Kidney glomerular epithelial cell (primary cell): ENCODE measurements at places on chromosomes 6 and 20.

DNA sequence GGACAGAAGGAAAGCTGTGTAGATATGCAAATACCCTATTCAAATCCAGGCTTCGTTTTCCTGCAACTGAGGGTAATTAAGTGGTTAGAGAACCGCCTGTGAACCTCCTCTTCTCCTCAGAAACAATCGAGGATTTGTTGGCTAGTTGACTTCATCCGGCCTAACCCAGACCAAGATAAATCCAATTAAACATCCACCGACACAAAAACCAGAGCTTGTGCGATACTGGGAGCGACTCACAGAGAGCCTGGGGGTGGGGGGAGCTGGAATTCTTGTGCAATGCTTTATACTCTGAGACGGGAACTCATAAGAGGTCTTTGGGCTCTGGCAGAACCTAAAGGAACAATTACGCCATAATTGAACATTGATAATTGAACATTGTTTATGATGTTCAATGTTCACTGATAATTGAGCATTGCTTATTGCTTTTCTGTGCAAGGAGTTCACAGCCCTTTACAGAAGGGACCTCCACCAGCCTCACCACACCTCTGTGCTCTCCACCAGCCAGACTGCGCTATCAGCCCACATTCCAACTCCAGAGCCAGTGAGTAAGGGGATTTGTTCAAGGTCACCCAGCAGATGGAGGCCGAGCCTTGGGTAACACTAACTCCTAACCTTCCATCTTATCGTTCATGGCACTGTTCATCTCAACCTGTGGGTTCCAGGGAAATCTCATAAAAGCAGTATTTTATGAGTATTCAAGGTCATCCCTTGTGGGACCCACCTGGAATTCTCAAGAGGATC is 429.6 kb upstream of the JARID2 start:
- no peak for DNase-seq

DNA sequence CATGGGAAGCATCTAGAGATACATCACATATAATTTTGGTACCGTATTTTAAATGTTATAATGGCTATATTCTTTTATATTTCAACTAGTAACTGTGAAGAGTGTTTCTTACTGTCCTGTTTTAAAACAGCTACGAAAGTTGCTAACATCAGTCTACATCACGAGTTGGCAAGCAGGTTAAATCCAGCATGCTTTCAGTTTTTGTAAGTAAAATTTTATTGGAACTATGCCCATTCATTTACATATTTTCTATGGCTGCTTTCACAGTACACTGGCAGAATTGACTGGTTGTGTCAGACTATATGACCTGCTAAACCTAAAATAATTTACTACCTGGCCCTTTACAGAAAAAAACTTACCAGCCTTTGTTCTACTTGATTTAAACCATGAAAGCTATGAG is 478.1 kb downstream of the PHF3 start:
- no peak for DNase-seq

- DNase-seq: peak; percentile 68
Measured at GRCh38 chr6:11744753-11745152, 33.9 kb downstream of the ADTRP start.

GRCh38 chr6:118537574-118537973 is 10.5 kb upstream of the PLN start:
- DNase-seq: peak; percentile 15

GRCh38 chr6:118386975-118387374 is 161.1 kb upstream of the PLN start:
- no peak for DNase-seq

GRCh38 chr6:81969814-81970213 is 217.3 kb upstream of the TENT5A start:
- DNase-seq: no peak

- DNase-seq: no peak
Measured at GRCh38 chr20:5570452-5570851, 179.7 kb upstream of the SHLD1 start.

- no peak for DNase-seq
Measured at GRCh38 chr6:147192278-147192911, 11.8 kb upstream of the STXBP5 start.

GRCh38 chr20:42100137-42100704 is 482.0 kb upstream of the CHD6 start:
- no peak for DNase-seq

DNA sequence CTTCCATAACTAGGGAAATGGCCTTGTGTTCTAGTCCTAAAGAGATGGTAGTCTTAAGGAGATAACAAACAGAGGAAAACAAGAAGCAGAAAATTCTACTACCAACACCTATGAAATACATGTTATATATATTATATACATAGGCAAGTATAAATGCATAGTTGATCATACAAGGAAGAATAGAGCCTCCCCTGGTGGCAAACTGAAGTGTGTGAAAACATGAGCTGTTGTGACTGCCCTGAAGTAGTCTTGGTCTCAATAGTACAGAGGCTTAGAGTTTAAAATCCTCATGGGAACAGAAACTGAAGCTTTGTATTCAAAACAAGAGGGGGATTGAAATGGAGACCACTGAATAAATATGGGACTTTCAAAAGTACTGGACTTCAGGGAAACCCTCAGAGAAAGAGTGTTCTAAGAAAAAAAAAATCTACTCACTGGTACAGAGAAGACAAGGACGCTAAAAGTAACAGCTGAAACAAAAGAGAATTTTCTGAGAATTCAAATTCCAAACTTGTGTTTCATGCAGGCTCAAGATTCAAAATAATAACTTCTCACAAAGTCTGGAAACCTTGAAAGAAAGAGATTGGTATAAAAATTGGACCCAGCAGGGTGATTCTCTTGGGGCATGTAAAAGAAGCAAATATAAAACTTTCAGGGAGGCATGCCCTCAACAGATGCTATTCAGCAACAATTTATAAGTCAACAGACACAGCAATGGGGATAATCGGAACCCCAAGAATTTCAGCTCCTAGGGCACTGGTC is 59.7 kb upstream of the SAMD3 start:
- no peak for DNase-seq

- no peak for DNase-seq
Measured at GRCh38 chr6:77837034-77837784, 184.4 kb downstream of the MEI4 start.

- peak; percentile 23 for DNase-seq
Measured at GRCh38 chr6:152402791-152403190, 234.4 kb downstream of the SYNE1 start.

- no peak for DNase-seq
Measured at GRCh38 chr6:143739341-143739851, 61.6 kb downstream of the PHACTR2 start.

DNA sequence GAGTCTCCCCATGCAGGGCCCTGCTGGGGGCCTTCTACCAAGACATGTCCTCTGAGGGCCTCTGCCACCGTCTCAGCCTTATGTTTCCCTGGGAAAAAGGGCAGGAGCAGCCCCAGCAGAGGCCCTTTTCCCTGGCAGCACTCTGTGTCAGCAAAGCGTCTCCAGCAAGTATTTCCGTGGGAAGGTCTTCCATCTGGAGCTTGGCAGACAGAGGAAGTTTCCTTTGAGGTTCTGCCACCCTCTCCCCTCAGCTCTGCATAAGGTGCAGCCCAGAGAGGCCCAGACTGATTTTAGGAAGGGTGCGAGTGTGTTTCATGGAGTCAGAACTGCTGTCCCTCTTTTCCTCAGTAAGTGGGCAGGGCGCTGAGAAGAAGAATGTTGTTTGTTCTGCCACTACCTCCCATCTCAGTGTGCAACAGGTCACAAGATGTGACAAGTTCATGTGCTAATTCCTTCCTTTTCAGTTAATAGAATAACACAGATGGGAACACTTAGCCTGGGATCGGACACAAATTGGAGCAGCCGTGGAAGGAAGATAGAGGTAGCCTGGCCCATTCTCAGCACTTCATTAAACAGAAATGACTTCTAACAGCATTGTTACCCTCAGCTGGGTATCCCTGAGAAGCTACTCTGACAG is 784.4 kb downstream of the MAFB start:
- DNase-seq: no peak

DNA sequence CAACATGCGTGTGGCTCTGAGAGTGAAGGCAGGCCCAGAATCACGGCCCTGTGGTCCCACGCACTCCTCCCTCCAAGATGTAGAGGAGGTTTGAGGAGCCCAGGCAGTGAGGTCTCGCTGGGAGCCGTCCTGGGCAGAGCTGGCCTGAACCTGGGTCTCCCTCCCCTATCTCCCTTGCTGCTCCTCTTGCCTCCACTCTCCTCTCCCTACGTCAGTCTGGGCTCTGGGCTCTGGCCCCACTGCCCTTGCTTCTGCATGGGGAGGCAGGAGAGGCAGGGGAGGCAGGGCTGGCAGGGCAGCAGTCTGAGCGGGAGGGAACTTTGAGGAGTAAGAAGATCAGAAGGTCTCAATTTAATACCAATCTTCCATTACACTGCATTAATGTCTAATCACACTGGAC is 375.1 kb downstream of the ZFAND3 start:
- no peak for DNase-seq

DNA sequence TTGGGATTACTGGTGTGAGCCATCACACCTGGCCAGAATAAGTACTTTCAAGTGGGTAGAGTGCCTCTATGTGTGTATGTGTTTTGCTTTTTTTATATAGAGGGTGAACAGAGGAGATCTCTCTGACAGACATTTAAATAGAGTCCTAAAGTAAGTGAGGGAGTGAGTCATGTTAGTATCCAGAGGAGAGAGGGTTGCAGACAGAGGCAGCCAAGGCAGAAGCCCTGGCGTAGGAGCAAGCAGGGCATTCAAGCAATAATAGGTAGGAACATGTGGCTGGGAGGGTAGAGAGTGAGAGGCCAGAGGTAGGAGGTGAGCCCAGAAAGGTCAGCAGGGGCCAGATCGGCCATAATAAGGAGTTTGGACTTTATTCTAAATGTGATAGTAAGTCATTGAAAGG is 48.9 kb downstream of the PHF20 start:
- peak; percentile 9 for DNase-seq

GRCh38 chr6:168388641-168389633 is 52.0 kb upstream of the SMOC2 start:
- no peak for DNase-seq

- no peak for DNase-seq
Measured at GRCh38 chr6:80331974-80332373, 225.5 kb downstream of the BCKDHB start.
